Stomach (tissue), 19 donors: ENCODE measurements at places on chromosomes 1 and 21. TPM values are rescaled to one million over a fixed set of nuclear protein-coding genes. Genes with fewer than 3 reads are reported as not detected.

The CR2 gene
- 0.29 TPM for total RNA-seq

- H3K4me1 ChIP-seq: peaks cover 9% of the 10 kb centered on the region
- no peak overlapping the region for H3K27ac ChIP-seq
- H3K36me3 ChIP-seq: no peaks in the 10 kb centered on the region
- no peak for DNase-seq
These were observed 85.6 kb downstream of the GREM2 start for GRCh38 chr1:240526312-240526711.

- H3K27me3 ChIP-seq: no peaks in the 10 kb centered on the region
- no peaks in the 10 kb centered on the region for H3K4me1 ChIP-seq
- H3K27ac ChIP-seq: no peak overlapping the region
These were observed 166.7 kb downstream of the UCK2 start for GRCh38 chr1:165994107-165994506.

The SERTAD4 gene
- 3.7 TPM for total RNA-seq

- no peaks in the 10 kb centered on the region for H3K36me3 ChIP-seq
- no peaks in the 10 kb centered on the region for H3K4me1 ChIP-seq
- DNase-seq: no peak
- no peak overlapping the region for H3K4me3 ChIP-seq
These were observed 15.5 kb upstream of the PRDM16 start for GRCh38 chr1:3053366-3053980.

The HSD3B2 gene
- total RNA-seq: 1.4 TPM

GRCh38 chr1:107570768-107571167 is 394.2 kb downstream of the VAV3 start:
- no peaks in the 10 kb centered on the region for H3K27me3 ChIP-seq
- H3K27ac ChIP-seq: no peak overlapping the region
- H3K36me3 ChIP-seq: peaks cover 5% of the 10 kb centered on the region
- no peaks in the 10 kb centered on the region for H3K4me1 ChIP-seq

- H3K4me1 ChIP-seq: peaks cover 24% of the 10 kb centered on the region
- H3K36me3 ChIP-seq: no peaks in the 10 kb centered on the region
- H3K27ac ChIP-seq: no peak overlapping the region
These were observed 77.7 kb downstream of the RHOU start for GRCh38 chr1:228812961-228813360.

- no peak for DNase-seq
- peaks cover 17% of the 10 kb centered on the region for H3K4me1 ChIP-seq
- no peak overlapping the region for H3K4me3 ChIP-seq
- H3K36me3 ChIP-seq: no peaks in the 10 kb centered on the region
These were observed 27.0 kb downstream of the SERTAD4 start for GRCh38 chr1:210259561-210259960.

The SDC3 gene
- 17.4 TPM for total RNA-seq

The COL16A1 gene
- 121 TPM for total RNA-seq

GRCh38 chr1:216549796-216550195 is 126.5 kb upstream of the USH2A start:
- no peaks in the 10 kb centered on the region for H3K4me1 ChIP-seq
- no peak overlapping the region for H3K4me3 ChIP-seq
- DNase-seq: no peak
- H3K27me3 ChIP-seq: no peaks in the 10 kb centered on the region
- no peak overlapping the region for H3K27ac ChIP-seq
- H3K36me3 ChIP-seq: no peaks in the 10 kb centered on the region

GRCh38 chr1:30381671-30382365 is 341.6 kb downstream of the MATN1 start:
- no peaks in the 10 kb centered on the region for H3K36me3 ChIP-seq
- no peaks in the 10 kb centered on the region for H3K4me1 ChIP-seq
- H3K4me3 ChIP-seq: no peak overlapping the region
- H3K27ac ChIP-seq: no peak overlapping the region

GRCh38 chr1:93613898-93614297 is 67.7 kb downstream of the BCAR3 start:
- H3K4me1 ChIP-seq: peaks cover 95% of the 10 kb centered on the region
- H3K36me3 ChIP-seq: no peaks in the 10 kb centered on the region
- peak; percentile 54 for DNase-seq
- H3K4me3 ChIP-seq: peak overlapping the region; percentile 44

The DYNLT5 gene
- total RNA-seq: not detected

DNA sequence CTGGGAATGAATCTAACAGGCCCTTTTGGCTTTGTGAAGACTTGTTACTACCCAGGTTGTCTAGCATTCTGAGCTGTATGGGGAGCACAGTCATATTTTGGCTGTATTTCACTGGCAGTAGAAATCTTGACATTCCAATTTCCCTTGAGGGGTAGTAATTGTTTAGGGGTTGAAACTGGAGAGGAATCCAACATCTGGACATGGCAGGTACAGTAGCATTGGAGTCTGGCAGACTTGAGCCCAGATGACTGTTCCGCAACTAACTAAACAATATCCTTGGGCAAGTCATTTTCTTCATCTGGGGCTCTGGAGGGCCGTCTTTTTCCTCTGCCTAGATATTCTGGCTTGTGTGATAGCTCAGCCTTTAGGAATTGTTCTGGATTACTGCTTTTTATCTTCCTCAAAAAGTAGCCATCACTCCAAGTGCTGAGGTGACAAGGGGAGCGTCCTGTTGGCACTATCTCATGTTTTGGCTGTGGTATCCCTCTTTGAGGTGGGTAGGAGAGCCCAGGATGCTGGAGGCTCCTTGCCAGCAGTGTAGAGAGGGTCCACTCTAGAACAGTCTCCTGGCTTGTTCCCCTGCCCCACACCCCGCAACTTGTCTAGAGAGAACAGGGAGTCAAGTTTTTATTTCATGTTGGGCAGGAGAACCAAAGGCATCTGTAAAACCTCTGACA is 22.7 kb upstream of the NBL1 start:
- DNase-seq: no peak
- H3K36me3 ChIP-seq: peaks cover 37% of the 10 kb centered on the region
- no peaks in the 10 kb centered on the region for H3K27me3 ChIP-seq

- no peak for DNase-seq
- peaks cover 32% of the 10 kb centered on the region for H3K4me1 ChIP-seq
- H3K27ac ChIP-seq: no peak overlapping the region
These were observed 43.9 kb upstream of the FOXO6 start for GRCh38 chr1:41317361-41317760.

DNA sequence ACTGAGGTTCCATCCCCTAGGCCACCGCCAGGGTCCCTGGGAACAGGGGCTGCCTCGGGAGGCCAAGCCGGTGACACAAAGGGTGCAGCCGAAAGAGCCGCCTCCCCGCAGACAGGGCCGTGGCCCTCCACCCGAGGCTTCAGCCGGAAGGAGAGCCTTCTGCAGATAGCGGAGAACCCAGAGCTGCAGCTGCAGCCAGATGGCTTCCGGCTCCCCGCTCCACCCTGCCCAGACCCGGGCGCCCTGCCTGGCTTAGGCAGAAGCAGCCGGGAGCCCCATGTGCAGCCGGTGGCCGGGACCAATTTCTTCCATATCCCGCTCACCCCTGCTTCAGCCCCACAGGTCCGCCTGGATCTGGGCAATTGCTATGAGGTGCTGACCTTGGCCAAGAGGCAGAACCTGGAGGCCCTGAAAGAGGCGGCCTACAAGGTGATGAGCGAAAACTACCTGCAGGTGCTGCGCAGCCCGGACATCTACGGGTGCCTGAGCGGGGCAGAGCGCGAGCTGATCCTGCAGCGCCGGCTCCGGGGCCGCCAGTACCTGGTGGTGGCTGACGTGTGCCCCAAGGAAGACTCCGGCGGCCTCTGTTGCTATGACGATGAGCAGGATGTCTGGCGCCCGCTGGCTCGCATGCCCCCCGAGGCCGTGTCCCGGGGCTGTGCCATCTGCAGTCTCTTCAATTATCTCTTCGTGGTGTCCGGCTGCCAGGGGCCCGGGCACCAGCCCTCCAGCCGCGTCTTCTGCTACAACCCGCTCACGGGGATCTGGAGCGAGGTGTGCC is 1.4 kb downstream of the KLHDC7A start:
- peak overlapping the region; percentile 89 for H3K27ac ChIP-seq
- H3K36me3 ChIP-seq: no peaks in the 10 kb centered on the region
- H3K4me1 ChIP-seq: peaks cover 42% of the 10 kb centered on the region
- no peaks in the 10 kb centered on the region for H3K27me3 ChIP-seq

DNA sequence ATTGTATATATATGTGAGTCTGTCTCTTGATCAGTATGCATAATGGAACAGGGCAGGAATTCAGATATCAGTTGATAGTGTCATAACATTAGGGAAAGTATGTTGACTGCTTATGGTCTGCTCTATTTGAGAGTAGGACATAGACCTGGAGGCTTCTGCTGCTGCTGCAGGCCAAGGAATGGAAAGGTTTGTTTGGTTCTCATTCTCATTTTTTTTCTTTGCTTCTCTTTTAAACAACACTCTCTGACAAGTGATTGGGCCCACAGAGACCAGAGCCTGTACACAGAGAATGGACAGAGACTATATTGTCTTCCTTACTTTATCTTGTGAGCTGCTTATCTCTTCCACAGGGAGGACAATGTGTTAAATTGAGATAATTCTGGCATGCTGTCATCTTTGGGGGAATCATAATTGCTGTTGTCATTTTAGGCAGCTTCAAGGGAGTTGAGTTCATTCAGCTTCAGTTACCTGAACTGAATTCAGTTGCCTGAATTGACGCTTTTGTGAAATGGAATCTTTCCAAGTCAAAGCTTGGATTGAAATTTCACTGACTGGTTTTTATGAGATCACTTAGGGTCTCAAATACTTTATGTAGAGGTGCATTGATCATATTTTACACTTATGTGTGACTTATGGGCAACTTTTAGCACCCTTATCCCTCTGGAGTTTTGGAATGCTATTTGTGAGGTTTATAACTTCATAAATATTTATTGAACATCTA is 16.9 kb downstream of the CAP1 start:
- no peaks in the 10 kb centered on the region for H3K27me3 ChIP-seq
- peaks cover 100% of the 10 kb centered on the region for H3K4me1 ChIP-seq
- no peak for DNase-seq
- no peak overlapping the region for H3K4me3 ChIP-seq
- H3K36me3 ChIP-seq: peaks cover 38% of the 10 kb centered on the region

DNA sequence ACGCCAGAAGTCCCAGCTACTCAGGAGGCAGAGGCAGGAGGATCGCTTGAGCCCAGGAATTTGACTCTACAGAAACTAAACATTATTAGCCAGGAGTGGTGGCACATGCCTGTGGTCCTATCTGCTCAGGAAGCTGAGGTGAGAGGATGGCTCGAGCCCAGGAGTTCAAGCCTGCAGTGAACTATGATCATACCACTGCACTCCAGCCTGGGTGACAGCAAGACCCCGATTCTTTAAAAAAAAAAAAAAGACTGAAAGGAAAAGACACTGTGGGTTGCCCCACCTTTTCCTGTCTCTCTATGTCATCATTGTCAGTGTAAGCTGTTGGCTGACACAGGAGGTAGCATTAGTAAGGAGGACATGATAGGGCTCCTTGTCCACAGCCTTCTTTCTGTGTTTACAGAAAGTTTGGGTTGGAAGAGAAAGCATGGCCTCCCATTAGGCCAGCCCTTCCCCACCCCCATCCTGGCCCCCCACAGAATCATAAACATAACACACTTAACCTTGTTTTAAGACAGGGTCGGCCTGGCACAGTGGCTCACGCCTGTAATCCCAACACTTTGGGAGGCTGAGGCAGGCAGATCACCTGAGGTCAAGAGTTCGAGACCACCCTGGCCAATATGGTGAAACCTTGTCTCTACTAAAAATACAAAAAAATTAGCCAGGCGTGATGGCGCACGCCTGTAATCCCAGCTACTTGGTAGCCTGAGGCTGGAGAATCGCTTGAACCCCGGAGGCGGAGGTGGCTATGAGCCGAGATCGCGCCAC is 20.6 kb upstream of the RCAN3 start:
- no peak for DNase-seq
- no peak overlapping the region for H3K4me3 ChIP-seq
- H3K36me3 ChIP-seq: no peaks in the 10 kb centered on the region
- H3K4me1 ChIP-seq: no peaks in the 10 kb centered on the region

DNA sequence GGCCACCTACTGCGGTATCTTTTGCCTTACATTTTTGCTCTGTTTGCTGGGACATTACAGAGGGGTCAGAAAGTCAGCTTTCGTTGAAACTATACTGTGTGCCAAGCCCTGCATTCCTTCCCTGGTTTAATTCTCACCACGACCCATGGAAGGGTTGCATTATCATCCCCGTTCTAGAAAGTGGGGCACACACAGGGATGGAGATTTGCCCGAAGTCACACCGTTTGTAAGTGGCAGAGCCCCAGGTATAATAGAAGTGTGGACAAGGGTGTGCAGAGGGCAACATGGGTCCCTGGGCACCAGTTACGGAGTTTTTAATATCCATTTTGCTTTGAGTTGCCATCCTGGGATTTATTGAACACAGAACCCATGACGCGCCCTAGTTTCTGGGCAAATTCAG is 11.8 kb downstream of the DMRTB1 start:
- no peak for DNase-seq
- H3K27ac ChIP-seq: no peak overlapping the region
- H3K36me3 ChIP-seq: no peaks in the 10 kb centered on the region
- H3K27me3 ChIP-seq: no peaks in the 10 kb centered on the region
- no peak overlapping the region for H3K4me3 ChIP-seq
- peaks cover 8% of the 10 kb centered on the region for H3K4me1 ChIP-seq

The MCOLN2 gene
- total RNA-seq: 27.2 TPM

The SFT2D2 gene
- total RNA-seq: 12.7 TPM
